ENCODE measurements at places on chromosomes 5 and 9.

- DNase-seq: no peak
Measured at GRCh38 chr5:179124273-179124852, 64.2 kb downstream of the ZNF354C start.

DNA sequence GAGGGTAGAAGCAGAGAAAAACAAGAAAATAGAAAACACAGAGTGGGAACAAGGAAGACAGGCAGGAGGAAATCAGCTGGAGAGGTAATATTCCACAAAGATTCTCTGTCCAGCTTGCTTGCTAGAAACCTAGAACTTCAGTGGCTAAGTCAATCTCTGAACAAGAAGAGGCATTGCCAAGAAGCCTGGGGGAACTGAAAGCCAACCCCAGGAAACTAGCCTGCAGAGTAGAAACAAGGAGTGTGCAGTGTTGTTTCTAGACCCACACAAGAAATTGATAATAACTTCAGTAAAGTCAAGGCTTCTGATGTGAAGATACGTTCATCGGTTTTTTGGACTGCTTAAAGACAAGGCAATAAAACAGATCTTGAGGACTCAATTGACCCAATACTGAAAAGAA, 234.5 kb upstream of the MAP3K1 start:
- DNase-seq: no peak

DNA sequence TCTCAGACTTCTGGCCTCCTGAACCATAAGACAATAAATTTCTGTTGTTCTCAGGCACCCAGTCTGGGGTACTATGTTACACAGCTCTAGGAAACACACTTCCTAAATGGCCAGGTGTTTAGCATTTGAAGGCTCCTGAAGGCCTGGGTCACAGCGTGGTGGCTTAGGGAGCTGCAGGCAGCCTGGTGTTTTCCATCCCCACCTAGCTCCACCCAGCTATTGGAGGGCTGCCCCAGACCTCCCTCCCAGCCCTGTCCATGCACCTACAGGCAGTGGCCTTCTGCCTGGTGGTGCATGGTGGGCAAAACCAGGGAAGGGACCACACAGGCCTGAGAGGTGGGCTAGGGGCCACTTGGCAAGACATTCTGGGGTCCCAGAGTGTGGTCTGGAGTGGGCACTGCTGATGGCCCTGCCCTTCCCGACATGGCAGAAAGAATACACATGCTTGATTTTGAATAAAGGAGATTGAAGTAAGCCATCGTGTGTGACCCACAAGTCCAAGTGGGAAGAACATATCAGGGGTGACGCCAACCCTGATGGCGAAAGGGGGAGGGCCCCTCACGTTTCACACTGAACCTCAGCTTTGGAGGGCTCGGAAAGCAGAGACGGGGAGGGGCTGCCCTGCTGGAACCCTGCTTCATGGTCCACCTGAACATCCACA, 1.3 kb upstream of the SUSD3 start:
- no peak for DNase-seq

GRCh38 chr9:78406146-78406545, 109.2 kb downstream of the PSAT1 start:
- DNase-seq: no peak

- no peak for DNase-seq
Measured at GRCh38 chr9:117149996-117150395, 264.9 kb downstream of the ASTN2 start.

DNA sequence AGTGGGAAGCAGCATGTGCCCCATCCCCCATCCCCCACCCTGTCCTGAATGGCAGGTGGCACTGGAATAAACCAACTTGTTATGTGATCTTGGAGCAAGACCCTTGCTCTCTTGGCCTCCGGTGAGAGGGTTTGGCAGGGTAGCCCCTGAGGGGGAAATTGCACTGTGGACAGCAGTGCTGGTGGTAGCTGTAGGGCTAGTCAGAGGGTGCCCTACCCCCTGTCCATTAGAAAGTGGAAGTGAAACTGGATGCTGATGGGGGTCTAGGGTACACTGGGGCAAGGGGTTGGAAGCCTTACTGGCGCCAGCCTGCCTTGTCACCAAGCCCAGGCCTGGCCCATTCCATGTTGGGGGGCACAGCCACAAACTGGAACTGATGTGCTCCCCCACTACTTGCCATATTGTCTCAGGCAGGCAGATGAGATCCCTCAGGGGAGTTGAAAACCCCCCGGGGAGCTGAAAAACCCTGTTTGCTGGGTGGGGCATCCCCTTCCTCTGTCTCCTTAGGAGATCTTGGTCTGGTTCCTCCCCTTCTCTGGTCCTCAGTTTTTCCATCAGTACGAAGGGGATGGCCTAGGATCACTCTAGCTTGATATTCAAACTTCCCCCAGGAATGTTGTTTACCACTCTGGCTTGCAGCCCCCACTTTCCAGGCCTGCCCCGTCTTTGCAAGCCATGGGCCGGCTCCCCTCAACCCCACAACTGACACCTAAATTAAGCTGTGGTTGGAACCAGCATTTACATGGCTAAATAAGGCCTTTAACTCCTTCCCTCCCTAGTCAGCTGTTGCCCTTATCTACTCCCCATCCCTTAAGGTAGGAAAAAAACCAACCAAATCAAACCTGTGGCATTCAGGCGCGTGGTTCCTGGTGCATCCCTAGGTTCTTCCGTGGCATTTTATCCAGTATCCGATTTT, 14.4 kb upstream of the SYNPO start:
- DNase-seq: no peak

DNA sequence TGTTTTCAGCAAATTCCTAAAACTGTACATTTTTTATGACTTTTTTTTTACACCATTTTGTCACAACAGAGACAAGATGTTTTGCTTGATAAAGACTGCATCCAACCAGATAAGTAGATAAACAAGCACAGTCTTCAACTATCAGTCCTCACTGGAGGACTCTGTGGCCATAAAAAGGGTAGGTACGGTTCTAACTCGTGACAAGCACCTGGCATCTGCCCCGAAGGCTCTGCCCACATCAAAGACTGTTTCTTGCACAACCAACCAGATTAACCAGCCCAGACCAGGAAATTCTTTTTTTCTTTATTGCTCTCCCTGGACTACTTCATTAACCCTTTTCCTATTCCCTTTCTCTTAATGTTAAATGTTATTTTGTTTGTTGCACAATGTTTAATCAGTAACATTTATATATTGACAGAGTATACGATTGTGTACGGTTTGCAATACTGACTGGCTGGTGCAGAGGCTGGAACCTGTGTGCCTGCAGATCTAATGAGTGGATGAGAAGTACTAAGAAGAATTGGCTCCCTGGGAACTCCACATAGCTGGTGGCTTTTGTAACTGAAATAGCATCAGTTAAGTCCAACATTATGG, 74.1 kb downstream of the SERINC5 start:
- DNase-seq: no peak

GRCh38 chr5:108687595-108688200, 60.0 kb upstream of the FER start:
- DNase-seq: no peak

- no peak for DNase-seq
Measured at GRCh38 chr9:102796244-102796643, 198.9 kb upstream of the CYLC2 start.

DNA sequence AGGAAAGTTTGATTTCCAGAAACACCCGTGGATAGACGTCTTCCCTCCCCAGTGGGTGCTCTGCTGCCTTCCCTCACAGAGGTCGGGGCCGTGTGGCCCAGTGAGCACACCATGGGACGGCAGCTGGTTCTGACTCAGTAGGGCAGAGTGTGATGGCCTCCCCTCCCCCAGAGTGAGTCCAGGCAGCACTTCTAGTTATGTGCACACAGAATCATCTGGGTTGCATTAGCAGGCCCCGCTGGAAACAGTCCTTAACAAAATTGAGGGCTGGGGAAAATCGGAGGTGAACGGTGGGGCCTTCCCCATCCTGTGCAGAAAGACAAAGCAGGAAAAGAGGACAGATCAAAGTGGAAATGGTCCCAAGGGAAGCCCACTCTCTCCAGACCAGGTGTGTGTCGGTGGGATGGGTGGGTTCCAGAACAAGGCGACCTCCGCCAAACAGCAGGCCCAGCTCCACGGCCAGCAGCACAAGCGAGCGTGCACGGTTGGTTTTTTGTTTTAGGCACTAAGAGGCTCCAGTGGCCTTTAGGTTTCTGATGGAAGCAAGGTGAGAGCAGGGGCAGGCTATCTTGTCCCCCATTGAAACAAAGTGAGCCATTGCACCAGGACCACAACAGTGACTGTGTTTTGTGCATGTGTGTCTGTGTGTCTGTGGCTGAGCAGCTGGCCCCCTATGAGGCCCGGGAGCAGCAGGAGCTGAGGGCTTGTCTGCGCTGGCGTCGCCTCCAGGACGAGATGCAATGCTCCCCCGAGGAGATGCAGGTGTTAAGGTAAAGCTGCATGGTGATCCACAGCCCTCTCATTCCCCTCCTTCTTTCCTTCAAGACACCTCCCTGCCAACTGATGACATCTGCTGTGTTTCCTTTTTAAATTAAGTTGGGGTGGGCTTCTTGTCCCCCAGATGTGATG, 201.5 kb downstream of the AOPEP start:
- no peak for DNase-seq

GRCh38 chr5:75510836-75511434, 494 bp downstream of the CERT1 start:
- no peak for DNase-seq

- DNase-seq: no peak
Measured at GRCh38 chr9:133533857-133534256, 647 bp upstream of the ADAMTSL2 start.

DNA sequence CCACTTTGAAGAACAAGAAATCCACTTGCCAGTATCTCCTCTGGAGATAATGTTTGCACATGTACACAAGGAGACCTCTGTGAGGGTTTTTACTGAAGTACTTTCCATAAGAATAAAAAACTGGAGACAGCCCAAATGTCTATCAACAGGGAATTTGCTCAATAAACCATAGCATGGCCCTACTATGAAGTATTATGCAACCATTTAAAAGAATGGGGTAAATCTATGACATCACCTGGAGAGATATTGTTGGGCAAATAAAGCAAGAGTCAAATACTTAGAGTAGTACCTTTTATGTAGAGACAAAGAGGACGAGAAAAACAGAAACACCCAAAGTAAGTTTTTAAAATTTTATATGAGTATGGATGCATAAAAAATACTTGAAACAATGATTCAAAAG, 23.9 kb upstream of the MVB12B start:
- no peak for DNase-seq

GRCh38 chr9:2023042-2023441, 7.9 kb downstream of the SMARCA2 start:
- DNase-seq: no peak

DNA sequence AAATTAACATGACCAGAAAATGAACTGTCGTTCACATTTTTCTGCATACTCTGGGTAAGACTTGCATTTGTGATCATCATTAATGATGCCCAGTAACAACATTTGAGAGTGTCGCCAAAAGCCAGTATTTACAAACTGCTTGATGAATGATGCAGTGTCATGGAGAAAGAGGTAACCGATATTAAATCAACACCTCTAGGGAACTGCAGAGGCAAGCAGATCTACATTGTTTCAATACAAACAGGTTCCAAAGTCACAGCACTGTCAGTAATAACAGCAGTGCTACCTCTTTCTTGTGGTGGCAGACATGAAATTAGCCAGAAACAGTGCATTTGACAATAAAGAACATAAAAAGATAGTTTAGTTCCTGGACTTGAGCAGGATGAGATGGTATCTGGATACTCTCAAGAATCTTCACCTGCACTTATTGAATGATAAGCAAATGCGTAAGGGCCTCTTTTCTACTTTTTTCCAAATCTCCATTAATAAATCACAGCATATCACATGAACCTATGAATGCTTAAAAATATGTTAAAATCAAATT, 456.6 kb downstream of the ARHGEF28 start:
- no peak for DNase-seq

GRCh38 chr5:91687430-91687829, 304.3 kb upstream of the ARRDC3 start:
- DNase-seq: no peak

GRCh38 chr5:206927-207536, 10.9 kb downstream of the CCDC127 start:
- DNase-seq: no peak

DNA sequence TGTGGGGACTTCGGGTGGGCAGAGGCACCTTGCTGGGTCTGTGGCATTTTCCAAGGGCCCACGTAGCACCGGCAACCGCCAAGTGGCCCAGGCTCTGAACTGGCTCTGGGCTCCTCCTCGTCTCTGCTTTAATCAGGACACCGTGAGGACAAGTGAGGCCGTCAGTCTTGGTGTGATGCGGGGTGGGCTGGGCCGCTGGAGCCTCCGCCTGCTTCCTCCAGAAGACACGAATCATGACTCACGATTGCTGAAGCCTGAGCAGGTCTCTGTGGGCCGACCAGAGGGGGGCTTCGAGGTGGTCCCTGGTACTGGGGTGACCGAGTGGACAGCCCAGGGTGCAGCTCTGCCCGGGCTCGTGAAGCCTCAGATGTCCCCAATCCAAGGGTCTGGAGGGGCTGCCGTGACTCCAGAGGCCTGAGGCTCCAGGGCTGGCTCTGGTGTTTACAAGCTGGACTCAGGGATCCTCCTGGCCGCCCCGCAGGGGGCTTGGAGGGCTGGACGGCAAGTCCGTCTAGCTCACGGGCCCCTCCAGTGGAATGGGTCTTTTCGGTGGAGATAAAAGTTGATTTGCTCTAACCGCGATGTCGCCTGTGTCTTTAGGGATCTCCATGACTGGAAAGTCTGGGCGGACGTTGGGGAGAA, 5.8 kb downstream of the DPP7 start:
- no peak for DNase-seq

GRCh38 chr5:851076-851475, 290 bp upstream of the ZDHHC11 start:
- DNase-seq: no peak

DNA sequence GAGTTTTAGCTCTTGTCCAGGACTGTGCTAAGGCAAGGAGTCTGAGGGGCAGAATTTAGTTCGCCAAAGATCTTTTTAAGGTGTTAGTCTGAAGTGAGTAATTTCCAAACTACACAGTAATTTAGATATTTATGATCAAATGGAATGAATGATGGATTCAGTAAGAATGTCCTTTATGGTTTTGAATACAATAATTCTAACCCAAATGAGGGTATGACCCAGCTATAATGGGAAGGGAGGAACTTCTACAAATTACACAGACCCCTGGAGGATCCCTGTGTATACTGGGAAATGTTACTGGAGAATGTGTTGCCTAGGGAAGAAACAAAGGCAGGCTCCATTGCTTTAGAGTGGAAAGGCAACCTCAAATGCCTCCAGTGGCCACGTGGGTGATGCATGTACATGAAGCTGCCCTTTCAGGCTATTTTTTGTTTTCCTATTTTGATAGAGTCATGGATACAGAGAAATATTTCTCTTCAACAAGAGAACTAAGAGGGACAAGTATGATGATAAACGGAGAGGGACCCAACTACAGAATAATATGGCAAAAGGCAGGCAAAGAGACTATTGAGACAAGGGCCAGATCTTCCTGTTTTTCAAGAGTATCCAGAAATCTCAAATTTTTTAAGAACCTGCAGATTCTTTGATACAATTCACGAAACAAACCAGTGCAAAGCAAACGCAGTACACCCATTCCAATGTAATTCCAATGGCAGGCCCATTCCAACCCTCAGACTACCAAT, 25.4 kb downstream of the SLC1A3 start:
- no peak for DNase-seq

- DNase-seq: no peak
Measured at GRCh38 chr9:123174079-123174478, 94.3 kb downstream of the STRBP start.

GRCh38 chr5:119078071-119078846, 7.4 kb downstream of the DMXL1 start:
- no peak for DNase-seq

GRCh38 chr9:34884747-34885189, 73.3 kb upstream of the PHF24 start:
- no peak for DNase-seq

GRCh38 chr5:132313366-132313765, 19.2 kb downstream of the SLC22A4 start:
- DNase-seq: no peak

- DNase-seq: no peak
Measured at GRCh38 chr9:71285191-71285656, 163.8 kb upstream of the TRPM3 start.
